Epithelial cell of umbilical artery (primary cell): ENCODE measurements at places on chromosomes 11 and 22. TPM values are rescaled to one million over a fixed set of nuclear protein-coding genes. Genes with fewer than 3 reads are reported as not detected.

Gene SAAL1
- total RNA-seq = 26.3 and 34.0 TPM in 2 replicates

Gene LDLRAD3
- total RNA-seq = 6.4 and 9.1 TPM in 2 replicates

Gene MYEOV
- under 0.01 and 0.32 TPM in 2 replicates for total RNA-seq

Gene ELMOD1
- total RNA-seq = under 0.01 and 0.30 TPM in 2 replicates

Gene RSF1
- 34.4 and 52.0 TPM in 2 replicates for total RNA-seq

Gene NOX4
- total RNA-seq = 11.4 and 45.1 TPM in 2 replicates

Gene KCNJ11
- under 0.01 TPM in 1 of 2 replicates, not detected in the other for total RNA-seq

Gene H19
- 9.1 and 19.2 TPM in 2 replicates for total RNA-seq

Gene OSM
- total RNA-seq = not detected in 2 replicates

Gene OVOL1
- total RNA-seq = not detected in 2 replicates

Gene RBMXL2
- under 0.01 TPM in 1 of 2 replicates, not detected in the other for total RNA-seq

Gene CD3G
- total RNA-seq = not detected in 2 replicates

Gene FADS3
- total RNA-seq = 123 and 147 TPM in 2 replicates

Gene MAPK8IP1
- total RNA-seq = 4.1 and 5.2 TPM in 2 replicates

Gene OR52N4
- total RNA-seq = not detected in 2 replicates

Gene DMC1
- 1.6 and 3.6 TPM in 2 replicates for total RNA-seq

Gene FLRT1
- total RNA-seq = not detected in 2 replicates

Gene TNRC6B
- 11.7 and 13.1 TPM in 2 replicates for total RNA-seq

Gene RPL3
- total RNA-seq = 1,675 and 4,052 TPM in 2 replicates

Gene CSNK2A3
- 1.5 and 1.9 TPM in 2 replicates for total RNA-seq

Gene UPK3A
- total RNA-seq = not detected in 2 replicates

Gene MMP3
- total RNA-seq = 0.46 TPM in 1 of 2 replicates, not detected in the other

Gene MMP10
- total RNA-seq = 1.1 and 14.6 TPM in 2 replicates

Gene HMOX1
- total RNA-seq = 14.6 and 50.8 TPM in 2 replicates

Gene MMP27
- total RNA-seq = not detected in 2 replicates

Gene HORMAD2
- total RNA-seq = not detected in 2 replicates

Gene ZDHHC13
- 76.0 and 89.0 TPM in 2 replicates for total RNA-seq
